ENCODE measurements at places on chromosomes 6 and 20.

DNA sequence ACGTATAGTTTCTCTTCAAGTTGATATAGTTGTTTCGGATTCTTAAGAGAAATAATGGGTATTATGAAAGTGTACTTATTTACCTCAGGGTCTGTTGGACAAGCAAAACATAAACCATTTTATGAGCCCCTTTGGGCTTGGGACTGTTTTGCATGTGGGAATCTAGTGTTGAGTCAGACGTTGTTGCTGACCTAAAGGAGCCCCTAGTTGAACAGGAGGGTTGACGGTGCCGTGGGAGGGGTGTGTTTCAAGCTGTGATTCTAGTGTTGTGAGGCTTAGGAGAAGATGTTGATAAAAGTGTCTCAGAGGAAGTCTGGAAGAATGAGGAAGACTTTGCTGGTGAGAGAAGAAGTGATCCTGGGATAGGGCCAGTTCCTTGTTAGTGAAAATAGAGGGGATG, 140.0 kb downstream of the ARID1B start:
- DNase-seq, result no peak

DNA sequence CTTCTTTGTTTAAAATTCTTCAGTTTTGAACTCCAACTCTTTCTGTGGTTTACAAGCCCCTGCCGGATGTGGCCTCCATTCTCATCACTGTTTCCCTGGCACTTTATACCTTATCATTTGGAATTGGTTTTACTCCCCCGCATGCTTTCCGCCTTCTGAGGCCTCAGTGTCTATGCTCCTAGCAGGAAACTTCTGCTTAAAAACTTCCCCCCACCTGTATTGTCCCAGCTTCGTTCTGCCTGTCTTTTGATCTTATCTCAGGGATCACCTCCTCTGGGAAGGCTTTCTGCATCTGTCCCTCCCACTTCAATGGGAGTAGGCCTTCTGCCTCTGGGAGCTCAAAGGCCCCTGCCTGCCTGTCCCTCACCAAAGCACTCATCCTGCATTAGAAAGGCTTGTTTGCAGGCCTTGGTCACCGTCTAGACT, 3.4 kb upstream of the ANGPT4 start:
- DNase-seq, result no peak

DNA sequence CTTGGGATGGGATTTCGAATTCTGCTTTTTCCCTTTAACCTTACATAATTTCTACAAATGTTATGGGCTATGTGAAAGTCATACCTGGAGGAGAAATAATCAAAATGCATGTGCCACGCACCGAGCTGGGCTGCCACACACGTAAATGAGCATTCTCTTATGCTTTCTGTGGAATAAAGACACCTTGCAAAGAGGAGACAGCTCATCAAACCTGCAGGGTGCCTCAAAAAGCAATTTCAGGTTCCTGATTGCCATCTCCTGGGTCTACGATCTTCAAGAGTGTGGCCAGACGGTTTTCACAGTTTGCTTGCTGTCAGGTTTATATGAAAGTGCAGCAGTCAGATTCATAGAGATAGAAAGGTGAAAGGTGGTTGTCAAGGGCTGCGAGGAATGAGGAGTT, 36.6 kb downstream of the DUSP22 start:
- DNase-seq, result no peak

- no peak for DNase-seq
Observed at GRCh38 chr20:54345821-54346220, 129.6 kb upstream of the DOK5 start.

DNA sequence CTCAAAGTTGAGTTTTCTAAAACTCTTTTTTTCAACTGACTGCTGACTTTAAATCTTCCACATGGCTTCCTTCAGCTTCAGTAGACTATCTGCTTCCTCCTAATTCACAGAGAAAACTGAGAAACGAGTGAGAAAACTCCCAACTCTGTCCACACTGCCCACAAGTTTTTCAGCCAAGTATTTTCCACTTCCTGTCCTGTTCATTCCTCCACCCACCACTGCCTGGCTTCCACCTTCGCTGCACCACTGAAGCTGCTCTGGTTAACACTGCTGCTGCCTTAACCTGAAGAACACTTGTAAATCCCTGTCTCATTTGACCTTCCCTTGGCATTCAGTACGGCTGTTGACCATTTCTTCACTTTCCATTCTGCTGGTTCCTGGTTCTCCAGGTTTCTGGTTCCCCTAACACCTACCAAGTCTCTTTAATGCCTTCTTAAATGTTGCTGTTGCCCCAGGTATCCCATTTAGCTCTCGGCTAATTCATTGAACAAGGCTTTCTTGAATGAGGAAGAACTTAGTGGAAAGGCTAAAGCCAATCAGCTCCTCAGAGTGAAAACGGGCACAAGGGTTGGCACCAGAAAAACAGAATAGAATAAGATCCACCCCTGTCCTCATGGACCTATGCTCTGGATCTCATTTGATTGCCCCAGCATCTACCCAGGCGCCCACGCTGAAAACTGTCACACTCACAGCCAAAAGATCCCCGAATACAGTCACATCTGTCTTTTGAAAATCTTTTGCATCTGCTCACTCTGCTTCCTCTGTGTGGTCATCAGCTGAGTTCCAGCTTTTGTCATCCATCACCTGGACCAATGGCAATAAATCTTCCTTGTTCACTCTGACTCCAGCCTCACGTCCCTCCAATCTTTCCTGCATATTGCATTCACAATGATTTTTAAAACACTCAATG, 104.4 kb upstream of the TAB2 start:
- DNase-seq, result no peak

DNA sequence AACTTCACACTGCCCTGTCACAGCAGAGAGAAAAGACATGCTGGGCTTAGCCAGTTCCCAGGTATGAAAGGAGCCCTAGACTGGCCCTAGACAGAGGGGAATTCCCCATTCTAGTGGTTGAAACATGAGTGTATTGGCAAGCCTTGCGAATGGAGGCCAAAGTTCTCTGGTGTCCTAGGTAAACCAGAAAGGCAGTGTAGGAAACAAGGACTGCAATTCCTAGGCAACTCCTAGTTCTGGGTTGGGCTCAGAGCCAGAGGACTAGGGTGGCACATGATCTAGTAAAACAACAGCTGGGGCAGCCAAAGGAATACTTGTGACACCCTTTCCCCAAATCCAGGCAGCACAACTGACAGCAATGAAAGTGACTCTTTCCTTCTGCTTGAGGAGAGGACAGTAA, 265.0 kb upstream of the EPHA7 start:
- DNase-seq, result no peak

DNA sequence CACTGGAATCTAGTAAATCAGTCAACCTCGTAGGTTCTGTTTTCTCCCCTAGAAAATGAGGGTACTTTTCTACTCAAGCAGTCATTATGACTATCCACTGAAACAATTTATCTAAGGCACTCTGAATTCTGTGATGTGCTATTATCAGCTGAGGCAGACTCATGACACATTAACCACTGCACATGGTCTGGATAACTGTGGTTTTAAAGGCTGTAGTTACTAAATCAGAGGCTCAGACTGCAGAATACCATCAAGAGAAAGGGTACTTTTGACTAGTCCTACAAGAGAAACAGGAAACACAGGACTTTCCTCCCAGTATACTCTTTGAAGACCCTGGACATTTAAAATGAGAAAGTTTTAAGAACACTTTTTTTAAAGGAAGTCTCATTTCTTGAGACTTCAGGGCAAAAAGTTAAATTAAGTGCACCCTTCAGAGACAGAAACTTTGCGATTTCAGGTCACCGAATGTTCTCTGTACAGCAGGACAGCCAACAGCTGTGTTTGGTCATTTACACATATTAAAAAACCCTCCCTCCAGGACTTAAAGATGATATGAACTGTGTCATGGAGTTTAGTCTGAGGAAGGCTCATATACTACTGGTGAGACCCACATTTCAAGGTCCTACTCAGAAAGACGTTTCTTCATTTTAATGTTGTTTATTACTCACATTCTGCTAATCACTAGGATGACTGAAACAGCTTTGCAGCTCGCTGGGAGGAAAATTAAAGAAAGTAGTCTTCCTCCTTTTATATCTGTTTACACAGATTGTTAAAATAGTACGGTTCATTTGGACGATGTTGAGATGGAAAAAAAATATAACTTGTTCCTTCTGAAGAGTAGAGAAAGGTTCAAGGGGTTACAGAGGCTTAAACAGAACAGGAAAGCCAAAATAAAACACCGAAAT, 19.9 kb downstream of the ATXN1 start:
- DNase-seq, result no peak

GRCh38 chr20:409697-410559, 1.8 kb downstream of the RBCK1 start:
- DNase-seq, result no peak

GRCh38 chr20:4533368-4534133, 188.2 kb upstream of the PRND start:
- DNase-seq, result no peak

DNA sequence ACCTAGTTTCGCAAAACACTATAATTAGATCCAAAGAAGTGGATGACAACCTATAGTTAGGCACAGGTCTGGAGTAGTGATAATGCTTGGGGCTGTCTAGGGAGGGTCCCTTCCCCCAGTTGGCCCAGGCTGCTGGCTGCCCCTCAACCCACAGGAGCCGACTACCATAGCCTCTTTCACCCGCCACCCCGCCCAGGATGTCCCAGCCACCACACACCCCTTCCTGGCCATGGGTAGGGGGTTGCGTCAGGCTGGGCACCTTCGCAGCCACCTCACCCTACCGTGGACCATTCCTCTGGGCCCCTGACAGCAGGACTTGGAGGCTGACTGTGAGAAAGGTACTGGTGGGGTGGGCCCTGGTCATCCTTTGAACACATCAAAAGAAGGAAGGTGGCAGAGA, 8.5 kb downstream of the TFEB start:
- DNase-seq, result no peak

DNA sequence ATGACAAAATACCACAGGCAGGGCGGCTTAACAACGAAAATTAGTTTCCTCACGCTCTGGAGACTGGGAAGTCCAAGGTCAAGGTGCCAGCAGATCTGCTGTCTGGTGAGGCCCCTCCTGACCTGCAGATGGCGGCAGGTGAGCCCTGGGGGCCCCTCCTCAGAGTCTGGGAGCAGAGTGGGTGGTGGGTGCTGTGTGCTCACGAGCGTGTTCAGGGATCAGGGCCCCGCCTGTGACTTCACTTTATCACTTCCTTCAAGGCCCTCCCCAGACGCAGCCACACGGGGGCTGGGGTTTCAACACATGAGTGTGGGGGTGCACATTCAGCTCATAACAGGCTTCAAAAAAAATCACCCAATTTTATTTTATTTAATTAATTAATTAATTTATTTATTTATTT, 39.3 kb downstream of the SLC2A4RG start:
- DNase-seq, result no peak

DNA sequence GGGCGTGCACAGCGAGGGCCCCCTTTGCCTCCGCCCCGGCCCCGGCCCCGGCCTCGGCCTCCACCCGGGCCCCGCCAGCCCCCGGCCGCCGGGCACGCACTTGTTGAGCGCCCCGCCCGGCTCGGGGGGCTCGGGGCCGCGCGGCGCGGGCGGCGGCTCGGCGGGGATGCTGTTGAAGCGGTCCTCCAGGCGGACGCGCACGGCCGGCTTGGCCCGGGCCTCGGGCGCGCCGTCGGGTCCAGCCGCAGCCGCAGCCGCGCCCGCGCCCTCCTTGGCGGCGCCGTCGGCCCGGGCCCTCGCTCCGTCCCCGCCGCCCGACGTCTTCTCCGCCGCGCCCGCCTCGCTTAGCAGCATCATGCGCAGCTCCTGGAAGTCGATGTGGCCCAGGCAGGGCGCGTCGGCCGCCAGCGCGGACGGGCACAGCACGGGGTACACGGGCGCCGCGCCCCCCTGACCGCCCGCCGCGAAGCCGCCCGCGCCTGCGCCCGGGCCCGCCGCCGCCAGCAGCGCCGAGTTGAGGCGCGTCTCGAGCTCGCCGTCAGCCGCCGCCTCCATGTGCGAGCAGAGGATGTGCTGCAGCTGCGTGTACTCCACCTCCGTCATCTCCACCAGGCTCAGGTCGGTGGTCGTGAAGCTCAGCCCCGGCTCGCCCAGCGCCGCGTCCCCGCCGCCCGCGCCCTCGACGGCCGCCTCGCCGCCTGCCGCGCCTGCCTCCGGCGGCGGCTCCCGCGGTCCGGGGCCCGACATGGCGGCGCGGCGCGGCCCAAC, 514 bp downstream of the TCFL5 start:
- no peak for DNase-seq

DNA sequence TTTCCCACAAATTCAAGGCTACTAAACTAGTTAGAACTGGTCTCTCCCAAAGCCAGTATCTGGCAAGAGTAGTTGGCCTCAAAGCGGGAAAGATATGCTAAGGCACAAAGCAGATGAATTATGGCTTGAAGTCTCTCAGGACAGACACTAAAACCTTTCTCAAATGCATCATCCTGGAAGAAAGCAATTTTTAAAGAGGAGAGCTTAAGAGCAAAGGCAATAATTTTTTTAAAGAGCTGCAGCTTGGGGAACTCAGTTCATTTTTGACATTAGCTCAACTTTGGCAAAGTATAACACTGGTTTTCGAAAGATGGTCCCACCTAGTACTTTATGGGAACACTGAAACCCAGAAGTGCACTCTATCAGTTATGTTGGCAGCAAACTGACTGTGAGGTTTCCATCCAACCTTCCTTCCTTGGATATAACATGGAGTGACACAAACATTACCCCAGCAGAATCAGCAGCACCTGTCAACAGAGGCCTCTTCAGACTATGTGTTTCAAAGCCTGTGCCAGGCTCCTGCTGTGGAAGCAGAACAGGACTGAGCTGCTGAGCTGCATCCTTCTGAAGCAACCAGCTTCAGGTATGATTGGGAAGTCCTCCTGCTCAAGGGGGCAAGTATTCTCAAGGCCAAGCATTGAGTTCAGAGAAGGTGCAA, 852.3 kb upstream of the HS3ST5 start:
- DNase-seq, result no peak

- DNase-seq, result no peak
Observed at GRCh38 chr20:32063695-32064094, 11.7 kb downstream of the HCK start.

DNA sequence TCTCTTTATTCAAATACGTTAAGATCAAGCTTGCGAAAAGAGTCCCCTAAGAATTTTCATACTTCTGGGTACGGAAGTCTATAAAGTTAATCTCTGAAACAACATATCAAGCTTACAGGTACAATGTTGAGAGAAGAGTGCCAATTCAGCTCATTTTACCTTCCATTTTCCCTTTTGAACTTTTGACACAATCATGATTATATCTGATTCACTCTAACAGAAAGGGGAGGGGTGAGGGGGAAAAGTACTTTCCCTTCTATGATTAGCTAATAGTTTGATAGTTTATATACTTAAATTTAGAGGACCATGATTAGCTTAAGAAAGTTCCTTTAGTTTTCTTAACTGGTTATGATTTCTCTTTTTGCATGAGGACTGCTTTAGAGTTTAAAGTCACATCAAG, 33.5 kb downstream of the SNX3 start:
- DNase-seq, result no peak

DNA sequence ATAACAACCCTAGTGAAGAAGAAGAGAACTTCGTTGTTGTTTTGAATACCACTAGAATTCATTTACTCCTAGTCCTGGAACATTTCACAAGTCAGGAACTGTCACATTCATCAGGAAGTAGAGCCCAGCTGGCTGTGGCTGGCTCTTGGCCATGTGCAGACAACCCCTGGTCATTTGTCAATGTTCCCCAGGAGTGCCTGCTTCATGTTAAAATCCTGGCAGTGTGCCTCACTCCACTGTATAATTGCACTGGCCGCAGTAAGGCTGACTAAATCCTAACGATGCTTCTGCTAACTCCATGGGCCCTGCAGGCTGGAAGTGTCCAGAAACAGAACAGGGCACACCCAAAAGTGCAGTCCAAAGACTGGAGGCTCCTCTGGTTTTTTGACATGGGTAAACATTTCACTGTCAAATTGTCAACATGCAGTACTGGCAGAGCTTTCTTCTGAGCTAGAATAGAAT, 41.5 kb upstream of the ADGRF1 start:
- DNase-seq, result no peak

- no peak for DNase-seq
Observed at GRCh38 chr6:101341926-101342325, 51.6 kb upstream of the GRIK2 start.
